ENCODE measurements at places on chromosomes 3 and 15.
A peak's percentile ranks its signal among the peaks of the same experiment; 100 is the strongest.

DNA sequence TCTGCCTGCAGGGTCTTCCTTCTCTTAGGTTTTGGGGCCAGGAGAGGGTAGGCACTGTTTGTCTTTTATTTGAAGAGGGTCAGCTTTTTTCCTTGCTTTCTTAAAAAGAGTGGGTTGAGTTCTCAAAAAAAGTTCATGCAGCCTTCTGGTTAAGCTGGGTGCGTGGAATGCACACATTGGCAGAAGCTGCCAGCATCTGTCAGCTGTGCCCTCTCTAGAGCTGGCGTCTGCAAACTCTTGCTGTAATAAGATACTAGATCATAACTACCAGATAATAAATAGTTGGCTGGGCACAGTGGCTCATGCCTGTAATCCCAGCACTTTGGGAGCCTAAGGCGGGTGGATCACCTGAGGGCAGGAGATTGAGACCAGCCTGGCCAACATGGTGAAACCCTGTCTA, 373.4 kb downstream of the OCA2 start:
- DNase-seq, result no peak

DNA sequence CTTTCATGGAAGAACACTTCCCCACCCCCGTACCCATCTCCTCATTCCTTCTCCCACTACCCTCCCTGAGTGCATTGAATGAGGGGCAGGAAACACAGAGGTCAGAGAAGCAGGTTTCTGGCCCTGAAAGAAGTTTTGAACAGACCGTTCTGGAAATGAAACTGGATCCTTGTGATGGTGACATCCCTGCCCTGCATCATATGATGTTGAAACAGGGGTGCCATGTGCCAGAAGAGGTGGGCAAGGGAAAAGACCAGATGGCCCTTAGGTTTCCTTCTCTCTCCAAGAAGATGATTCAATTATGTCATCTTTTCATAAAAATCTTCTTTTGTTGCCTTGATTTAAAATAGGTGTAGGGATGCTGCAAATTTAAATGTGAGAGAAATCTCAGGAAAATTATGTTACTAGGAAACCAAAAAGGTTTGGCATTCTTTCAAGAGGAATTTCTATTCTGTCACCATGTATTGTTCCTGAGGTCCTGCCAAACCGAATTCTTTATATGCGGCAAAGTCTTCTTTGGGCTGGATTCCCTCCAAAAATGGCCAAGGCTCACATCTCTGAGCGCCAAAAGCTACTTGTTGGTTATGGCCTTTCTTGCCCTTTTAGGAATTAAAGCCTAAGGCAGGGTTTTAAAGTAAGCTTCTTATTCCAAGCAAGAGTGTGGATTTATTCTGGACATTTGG, 19.9 kb upstream of the TNFAIP8L3 start:
- DNase-seq, result no peak

- DNase-seq, result no peak
These were observed 95.6 kb downstream of the ETFA start for GRCh38 chr15:76215634-76216033.

DNA sequence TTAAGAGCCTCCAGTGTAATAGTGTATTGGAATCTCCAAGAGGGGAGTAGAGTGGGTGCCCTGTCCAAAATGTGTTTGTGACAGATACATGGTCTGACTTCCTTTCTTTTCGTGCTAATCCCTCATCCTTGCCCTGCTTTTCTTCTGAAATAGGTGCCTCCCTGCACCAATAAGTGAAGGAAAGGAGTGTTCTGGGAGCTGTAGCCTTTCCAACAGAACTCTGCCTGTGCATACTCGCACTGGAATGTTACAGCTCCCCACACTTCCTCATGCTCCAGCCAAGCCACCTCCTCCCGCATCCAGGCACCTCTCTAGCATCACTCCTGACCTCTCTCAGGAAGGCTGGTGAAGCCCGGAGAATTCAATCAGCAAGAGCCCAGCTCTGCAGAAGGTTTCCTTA, 478.0 kb downstream of the GABRG3 start:
- no peak for DNase-seq

DNA sequence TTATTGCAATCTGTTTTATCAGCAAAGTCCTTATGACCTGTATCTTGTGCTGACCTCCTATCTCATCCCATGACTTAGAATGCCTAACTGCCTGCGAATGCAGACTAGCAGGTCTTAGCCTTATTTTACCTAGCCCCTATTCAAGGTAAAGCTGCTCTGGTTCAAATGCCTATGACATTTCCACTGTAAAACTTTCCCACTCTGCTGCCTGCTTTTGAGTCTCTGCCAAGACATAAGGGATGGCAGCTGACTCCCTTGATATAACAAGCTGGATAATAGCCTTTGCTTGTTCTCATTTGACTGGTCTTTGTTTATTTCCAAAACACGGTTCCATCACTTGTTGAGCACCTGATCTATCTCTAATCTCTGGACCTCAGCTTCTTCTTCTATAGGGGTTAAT, 131.9 kb upstream of the STRIT1 start:
- DNase-seq, result no peak

- DNase-seq, result no peak
These were observed 21.3 kb downstream of the PODXL2 start for GRCh38 chr3:127650236-127650635.

DNA sequence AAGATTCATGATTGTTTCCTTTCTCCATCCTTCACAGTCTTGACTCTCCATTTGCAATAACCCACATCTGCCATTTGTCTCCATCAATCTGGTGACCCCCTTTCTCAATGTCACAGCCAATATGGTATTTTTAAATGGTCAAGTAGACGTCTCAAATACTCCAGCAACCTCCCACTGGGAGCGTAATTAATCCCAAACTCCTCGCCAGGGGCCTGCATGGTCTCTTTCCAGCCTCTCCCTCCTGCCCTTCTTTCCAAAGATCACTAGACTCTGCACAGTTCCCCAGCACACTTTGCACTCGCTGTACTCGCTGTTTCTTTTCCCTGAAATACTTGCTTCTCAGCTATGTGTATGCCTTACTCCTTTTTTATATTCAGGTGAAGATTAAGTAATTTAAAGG, 115.3 kb downstream of the PLCH1 start:
- no peak for DNase-seq

DNA sequence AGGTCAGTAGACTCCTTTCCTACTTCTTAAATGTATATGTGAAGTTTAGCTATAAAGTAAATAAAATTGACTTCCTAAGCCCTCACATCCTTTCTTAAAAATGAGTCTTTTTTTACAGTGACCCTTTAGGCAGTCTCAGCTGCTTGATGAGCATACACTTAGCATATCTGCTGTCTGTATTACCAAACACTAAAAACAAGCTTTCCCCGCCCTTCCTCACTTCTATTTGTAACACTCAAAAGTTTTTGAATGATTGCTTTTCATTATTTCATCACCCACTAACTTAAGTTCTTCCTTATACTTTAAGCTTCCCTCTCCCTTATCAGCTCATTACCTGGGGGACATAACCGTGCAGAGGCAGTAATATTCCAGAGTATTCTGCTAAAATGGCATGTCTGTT, 89.4 kb downstream of the PLOD2 start:
- DNase-seq, result no peak

DNA sequence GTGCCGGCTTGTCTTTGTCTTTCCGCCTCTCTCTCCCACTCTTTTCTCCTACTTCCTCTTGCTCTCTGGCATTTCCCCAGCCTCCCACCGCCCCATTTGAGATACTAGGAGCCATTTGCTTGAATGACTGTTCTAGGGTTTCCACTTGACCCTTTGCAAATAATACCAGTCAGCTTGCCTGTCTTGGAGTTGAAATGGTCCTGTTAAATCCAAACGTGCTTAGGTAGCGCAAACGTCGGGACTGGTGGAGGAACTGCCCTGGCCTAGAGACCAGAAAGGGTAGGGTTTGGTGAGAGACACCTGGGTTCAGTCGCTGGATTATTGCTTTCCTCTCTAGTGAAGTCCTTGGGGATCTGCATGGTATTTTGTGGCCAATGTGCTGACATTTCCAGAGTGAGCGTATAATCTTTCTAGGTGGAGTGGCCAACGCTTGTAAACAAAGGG, 10.6 kb downstream of the ZIC1 start:
- no peak for DNase-seq

DNA sequence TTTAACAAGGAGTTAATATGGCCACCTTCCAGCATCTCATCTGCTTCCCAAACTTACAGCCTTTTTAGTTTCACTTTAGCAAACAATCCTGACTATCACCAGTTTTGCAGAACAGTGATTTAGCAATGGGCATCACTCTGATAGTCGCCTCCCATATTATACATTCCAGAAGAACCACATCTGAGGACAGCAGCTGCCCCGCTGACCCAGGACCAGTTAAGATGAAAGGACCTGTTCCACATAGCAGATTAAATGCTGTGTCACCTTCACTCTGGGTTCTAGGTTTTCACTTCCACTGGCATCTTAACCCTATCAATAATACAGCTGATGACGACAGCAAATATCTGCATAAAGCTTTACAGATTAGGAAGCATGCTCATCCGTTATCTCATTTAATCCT, 99.8 kb downstream of the TRIM69 start:
- DNase-seq, result no peak

- DNase-seq, result no peak
These were observed 28.9 kb upstream of the ICE2 start for GRCh38 chr15:60507596-60508424.

GRCh38 chr15:26013981-26014380, 150.9 kb upstream of the ATP10A start:
- DNase-seq, result no peak

GRCh38 chr3:31137718-31138465, 243.4 kb upstream of the GADL1 start:
- DNase-seq, result no peak

DNA sequence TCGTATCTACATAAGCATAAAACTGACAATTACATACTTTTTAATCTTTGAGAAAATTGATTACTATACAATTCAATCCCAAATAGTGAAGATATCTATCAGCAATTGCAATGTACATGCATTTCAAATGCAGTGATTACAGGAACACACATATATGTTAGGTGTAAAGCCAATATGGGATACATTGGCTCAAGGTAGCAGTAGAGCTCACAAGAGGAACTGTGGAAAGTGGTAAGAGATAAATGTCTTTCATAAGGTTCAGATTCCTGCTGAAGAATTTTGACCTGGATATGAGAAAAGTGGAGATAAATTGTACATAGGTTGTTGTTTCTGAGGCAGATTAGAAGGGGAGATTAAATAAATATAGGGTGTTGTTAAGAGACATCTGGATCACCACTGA, 1280.5 kb downstream of the OTOL1 start:
- DNase-seq, result no peak

GRCh38 chr3:125379483-125379882, 4.4 kb upstream of the ZNF148 start:
- DNase-seq, result no peak

- DNase-seq, result no peak
These were observed 129.5 kb upstream of the BHLHE40 start for GRCh38 chr3:4849739-4850138.

- DNase-seq, result no peak
These were observed 107.1 kb downstream of the STT3B start for GRCh38 chr3:31639828-31640227.

DNA sequence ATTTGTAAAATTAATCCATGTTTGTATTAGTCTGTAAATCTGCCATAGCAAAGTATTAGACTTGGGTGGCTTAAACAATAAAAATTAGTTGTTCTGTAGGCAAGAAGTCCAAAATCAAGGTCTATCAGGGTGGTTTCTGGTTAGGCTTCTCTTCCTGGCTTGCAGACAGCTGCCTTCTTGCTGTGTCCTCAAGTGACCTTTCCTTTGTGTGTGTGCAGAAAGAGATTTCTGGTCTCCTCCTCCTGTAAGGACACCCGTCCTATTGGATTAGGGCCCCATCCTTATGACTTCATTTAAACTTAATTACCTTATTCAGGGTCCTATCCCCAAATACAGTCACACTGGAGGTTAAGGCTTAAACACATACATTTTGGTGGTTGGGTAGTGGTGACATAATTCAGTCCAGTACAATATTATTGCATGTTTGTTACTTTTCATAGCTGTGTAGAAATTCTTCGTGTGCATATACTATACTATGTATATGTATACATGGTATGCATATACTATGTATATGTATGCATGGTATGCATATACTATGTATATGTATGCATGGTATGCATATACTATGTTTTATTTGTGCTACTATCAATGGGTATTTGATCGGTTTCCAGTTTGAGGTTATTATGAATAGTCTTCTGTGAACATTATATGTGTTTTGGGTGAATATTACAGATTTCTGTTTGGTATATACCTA, 57.9 kb upstream of the RNU6-1 start:
- DNase-seq, result no peak

DNA sequence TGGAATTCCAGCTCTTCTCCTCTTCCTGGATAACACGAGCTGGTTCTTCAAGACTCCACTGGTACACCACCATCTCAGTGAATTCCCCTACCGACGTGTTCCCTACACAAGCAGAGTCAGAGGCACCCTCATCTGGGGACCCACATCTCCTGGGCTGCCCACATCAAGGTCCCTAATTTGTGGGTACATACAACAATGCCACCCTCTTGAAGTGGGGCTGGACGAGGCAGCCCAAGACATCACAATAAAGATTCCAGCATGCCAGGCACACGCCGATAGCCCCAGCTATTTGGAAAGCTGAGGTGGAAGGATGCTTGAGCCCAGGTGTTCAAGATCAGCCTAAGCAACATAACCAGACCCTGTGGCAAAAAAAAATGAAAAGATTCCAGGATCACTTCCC, 221.2 kb upstream of the LINGO1 start:
- DNase-seq, result no peak

DNA sequence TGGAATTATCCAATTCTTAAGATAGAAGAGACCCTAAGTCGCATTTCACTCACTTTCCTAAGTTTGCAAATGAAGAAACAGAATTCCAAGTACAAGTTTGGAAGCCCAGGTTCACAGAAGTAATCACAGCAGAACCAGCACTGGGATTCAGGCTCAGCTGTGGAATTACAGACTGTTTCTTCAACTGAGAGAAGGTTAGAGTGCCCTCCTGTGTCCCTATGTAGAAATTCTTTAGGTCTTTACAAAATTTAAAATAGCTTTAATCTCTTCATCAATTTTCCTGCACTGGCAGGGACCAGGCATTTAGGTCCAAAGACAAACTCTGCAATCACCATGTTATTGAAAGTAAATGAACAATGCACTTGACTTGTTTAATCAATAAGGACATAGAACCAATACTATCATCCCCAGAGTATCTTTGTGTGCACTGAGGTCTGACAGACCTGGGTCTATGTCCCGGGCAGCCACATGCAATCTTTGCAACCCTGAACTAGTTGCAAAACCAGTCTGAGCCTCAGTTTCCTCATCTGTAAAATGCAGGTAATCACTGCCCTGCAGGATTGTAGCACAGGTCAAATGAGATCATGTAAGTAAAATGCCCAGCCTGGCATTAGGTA, 96.3 kb upstream of the ZBED2 start:
- peak; percentile 32 for DNase-seq

DNA sequence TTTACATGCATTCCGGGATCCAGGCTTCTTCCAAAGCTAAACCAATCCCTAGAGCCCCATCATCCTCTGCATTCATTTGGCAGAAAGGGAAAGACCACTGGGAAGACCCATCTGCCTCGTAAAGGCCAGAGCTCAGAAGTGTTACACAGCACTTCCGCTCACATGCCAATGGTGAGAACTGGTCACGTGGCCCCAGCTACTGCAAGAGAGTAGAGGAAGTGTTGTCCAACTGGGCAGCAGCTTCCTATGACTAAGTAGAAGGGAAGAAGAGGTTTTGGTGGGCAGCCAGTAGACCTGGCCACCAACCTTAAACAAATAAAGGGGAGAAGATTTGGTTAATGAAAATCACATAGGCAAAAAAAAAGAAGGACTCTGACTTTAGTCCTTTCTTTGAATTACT, 74.4 kb upstream of the PPP2R3A start:
- DNase-seq, result no peak

- peak; percentile 64 for DNase-seq
These were observed 24.3 kb upstream of the IL12A start for GRCh38 chr3:159964166-159964973.
